ENCODE measurements at places on chromosomes 1 and 21.

DNA sequence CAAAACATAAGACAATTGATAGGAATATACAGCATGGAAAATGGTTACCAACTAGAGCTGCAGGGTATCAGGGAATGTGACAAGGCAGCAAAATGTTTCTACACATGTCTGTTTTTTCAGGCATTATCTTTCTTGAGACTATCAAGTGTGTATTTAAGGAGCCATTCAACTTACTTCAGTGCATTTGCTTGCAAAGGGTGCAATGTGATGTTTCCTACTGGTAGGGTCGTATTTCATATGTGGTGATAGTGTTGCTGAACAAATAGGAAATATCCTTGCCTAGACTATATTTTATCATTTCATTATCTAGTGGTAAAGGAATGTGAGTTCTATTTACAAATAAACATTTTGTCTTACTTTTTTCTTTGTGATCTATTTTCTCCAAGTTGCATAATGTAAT lies 42.4 kb downstream of the PTPRC start:
- no peak for DNase-seq

DNA sequence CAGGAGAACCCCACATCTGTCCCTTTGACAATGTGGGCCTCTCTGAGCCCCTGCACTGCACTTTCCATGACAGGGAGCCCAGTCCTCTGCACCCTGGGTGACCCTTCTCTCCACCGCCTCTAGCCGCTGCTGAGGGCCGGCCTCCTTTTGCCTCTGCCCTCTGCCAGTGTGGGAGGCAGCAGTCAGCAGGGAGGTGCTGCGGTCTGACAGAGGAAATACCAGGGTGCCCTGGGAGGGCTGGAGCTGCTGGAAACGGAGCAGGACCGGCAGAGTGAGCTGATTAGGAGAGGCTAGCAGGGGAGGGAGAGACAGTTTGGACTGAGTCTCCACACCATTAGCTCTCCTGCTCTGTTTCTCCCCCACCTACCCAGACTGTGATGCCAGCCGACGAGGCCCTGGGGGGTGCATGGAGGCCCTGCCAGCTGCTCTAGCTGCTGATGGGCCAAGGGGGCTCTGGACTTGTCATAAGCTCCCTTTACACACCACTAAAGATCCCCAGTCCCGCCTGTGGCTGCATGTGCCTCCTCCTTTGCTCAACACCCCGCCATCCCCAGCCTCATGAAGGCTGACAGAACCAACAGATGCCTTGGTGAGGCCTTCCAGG lies 171.1 kb upstream of the KLHDC7A start:
- DNase-seq, result no peak

DNA sequence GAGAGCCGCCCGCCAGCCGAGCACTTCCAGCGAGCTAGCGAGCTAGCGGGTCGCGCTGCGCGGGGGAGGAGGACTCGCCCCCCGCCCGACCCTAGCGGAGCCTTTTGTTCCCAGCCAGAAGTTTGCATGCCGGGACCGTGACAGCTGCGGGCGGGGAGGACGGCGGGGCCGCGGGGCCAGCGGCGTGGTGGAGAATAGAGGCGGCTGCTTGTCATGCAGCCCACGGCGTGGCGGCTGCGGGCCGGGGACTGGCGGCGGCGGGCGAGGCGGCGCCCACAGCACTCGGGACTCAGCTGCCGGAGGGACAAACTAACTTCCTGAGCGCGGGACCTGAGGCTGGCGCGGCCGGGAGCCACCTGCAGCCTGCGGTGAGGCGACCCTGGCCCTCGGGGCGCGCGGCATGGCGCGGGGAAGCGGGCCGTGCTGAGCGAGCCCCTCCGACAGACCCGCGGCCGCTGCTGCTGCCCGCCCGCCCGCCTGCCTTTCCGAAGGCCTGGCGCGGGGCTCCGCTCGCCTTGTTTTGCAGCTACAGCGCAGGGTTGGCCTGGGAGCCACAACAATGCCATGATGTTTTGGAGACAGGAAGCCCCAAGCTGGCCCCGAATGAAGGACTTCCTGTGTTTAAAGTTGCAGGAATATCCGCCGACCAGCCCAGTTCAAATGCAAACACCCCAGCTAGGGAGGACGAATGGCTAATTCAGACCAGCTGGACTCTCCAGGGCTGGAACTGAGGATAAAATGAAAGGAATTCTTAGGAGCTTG lies 82.2 kb upstream of the BMP8A start:
- DNase-seq, result peak; percentile 63

DNA sequence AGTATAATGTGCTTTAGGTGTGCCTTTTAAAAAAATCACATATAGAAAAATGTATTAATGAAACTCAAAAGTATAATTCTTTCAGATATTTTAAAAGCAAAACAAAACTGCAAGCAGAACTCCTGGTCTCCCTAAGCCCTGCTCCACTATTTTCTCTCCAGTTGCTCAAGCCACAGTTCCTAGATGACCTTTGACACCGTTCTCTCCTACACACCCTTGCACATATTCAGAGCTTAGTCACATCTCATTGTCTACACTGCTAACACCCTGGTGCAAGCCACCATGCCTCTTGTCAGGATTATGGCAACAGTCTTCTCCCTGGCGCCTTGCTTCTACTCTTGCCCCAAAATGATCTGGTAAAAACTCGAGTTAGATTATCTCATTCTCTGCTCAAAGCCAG lies 50.2 kb upstream of the ROR1 start:
- DNase-seq, result no peak

DNA sequence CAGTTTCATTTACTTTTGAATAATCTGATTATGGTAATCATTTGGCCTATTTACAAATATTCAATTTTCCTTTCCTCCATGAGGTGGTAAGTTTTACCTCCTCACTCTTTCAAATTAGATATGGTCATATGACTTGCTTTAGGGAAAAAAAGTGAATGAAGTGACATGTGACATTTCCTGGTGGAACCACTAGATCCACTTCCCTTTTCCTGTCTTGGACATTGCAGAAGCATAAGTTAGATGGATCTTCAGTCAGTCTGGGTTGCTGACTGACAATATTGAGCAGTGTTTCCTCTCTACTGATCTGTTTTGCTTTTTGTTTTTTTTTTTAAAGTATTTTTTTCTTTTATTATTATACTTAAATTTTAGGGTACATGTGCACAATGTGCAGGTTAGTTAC lies 481.1 kb upstream of the PTBP2 start:
- DNase-seq, result no peak

DNA sequence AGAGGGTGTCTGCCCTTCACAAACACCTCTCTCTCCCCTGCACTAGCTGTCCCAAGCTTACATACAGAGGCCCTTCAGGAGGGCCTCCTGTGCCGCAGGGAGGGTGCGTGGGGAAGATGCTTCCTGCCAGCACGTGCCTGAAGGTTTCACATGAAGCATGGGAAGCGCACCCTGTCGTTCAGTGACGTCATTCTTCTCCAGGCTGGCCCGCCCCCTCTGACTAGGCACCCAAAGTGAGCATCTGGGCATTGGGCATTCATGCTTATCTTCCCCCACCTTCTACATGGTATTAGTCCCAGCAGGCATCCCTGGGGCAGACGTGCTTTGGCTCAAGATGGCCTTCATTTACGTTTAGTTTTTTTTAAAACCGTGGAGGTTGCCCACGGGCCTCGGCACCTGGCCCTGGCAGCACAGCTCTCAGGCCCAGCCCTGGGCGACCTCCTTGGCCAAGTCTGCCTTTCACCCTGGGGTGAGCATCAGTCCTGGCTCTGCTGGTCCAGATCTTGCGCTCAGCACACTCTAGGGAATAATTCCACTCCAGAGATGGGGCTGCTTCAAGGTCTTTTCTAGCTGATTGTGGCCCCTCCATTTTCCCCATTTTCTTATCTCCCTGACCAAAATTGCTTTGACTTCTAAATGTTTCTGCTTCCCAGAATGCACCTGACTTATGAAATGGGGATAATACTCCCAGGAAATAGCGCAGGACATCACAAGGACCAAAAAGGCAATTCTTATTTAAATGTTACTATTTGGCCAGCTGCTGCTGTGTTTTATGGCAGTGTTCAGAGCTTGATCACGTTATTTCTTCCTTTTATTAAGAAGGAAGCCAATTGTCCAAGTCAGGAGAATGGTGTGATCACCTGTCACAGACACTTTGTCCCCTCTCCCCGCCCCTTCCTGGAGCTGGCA lies 6.1 kb downstream of the NPPA start:
- DNase-seq, result no peak

GRCh38 chr1:73056826-73057225 lies 774.5 kb upstream of the NEGR1 start:
- no peak for DNase-seq

DNA sequence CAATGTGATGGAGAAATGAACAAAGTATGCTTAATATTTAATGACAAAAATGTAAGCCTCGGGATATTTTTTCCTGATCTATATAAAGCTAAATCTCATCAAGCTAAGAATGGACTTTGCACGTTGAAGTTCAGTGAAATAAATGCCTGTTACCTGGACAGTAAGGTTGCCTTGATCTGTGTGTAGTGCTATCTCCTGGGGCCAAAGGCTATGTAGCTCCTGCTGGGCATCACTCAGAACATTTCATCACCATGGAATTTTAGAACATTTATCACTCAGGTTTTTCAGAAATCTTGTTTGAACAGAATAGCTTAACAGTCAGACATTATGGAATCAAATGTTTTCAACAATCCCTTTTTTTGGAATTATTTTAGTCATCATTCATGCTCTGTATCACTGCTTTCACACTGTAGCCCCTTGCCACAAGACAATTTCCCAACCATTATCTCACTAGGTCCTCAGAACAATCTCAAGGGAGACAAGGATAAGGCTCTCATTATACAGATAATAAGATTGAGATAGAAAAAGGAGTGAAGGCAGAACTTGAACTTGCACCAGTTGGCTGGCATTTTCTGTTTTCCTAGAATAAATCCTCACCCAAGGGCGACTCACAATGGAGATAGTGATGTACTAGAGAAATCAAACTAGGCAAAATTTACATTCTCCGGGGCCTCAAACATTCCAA lies 3.7 kb downstream of the OR10J1 start:
- no peak for DNase-seq

DNA sequence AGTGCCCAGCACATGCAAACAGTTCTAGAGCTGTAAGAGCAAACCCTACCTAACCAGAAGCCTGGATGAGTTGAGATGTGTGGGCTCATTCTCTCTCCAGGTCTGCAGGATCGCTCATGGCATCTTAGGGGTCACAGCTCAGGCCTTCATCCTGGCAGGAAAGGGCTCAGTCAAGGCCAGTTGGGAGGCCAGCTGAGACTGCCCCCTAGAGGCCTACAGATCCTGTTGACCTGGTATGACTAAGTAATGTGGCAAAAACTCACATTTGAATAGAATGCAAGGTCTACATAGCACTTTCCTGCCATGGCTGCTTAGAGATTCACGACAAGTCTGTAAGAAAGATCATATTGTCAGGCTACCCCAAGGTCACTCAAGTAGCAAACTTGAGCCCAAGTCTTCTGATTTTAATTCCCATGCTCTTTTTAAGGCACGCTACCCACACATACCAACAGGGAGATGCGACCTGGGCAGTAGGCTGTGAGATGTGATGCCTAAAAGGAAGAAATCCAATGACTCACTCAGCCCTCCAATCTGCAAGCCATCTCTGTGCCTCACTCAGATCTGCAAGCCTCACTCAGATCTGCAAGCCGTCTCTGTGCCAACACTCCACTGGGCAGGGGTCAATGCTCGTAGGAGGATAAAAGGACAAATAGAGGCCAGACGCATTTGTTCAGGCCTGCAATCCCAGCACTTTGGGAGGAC lies 5.1 kb upstream of the CAPN8 start:
- peak; percentile 22 for DNase-seq

DNA sequence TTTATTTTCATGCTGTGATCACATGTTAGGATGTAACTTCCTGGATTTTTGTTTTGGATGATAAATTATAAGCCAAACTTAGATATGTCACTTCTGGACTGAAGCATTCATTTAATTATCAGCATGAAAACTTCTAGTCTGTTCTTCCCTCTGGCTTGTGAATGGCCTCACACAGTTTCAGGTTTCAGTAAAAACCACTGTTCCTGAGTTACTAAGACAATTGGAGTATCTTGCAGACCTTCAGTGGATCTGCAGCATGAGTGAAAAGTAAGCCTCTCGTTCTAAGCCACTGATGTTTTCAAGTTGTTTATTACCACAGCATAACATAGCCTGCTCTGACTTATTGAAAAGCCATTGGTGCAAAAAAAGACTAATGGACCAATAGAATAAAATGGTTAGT lies 55.3 kb upstream of the RGS21 start:
- DNase-seq, result no peak

DNA sequence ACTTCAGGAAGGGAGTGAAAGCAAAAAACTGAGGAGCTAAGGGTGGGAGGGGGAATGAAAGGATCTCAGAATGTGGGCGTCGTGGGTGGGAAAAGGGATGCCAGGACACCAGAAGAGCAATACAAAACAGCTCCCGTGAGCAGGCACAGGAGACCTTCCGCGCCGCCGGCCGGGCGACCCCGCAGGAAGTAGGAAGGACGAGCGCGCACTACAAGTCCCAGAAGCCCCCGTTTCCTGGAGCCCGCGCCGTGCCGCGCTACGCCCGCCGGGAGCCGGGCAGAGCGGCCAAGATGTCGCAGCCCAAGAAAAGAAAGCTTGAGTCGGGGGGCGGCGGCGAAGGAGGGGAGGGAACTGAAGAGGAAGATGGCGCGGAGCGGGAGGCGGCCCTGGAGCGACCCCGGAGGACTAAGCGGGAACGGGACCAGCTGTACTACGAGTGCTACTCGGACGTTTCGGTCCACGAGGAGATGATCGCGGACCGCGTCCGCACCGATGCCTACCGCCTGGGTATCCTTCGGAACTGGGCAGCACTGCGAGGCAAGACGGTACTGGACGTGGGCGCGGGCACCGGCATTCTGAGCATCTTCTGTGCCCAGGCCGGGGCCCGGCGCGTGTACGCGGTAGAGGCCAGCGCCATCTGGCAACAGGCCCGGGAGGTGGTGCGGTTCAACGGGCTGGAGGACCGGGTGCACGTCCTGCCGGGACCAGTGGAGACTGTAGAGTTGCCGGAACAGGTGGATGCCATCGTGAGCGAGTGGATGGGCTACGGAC lies at the start of gene PRMT6:
Gene PRMT6, plus strand, starts transcription at position 249 of the 771 bp plus-strand sequence. Its CDS starts 42 bp downstream, at position 291.
- peak; percentile 91 for DNase-seq

GRCh38 chr1:212256369-212256768 lies 28.8 kb upstream of the PPP2R5A start:
- DNase-seq, result no peak

DNA sequence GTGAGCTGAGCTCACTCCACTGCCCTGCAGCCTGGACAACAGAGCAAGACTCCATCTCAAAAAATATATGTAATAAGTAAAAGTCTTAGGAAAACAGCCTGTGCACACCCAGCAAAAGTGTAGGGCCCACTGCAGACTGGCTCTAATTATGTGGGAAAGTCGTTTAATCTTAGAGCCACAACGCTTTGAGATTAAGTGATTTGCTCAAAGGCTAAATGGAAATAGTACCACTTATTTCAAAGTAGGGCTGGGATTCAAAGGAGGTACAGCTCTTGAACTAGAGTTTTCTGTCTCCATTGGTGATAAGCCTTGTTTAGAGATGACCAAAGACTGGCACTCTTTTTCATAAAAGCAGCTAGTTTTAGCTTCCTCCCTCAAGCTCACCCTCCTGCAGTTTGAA lies 2.2 kb downstream of the TACSTD2 start:
- no peak for DNase-seq

DNA sequence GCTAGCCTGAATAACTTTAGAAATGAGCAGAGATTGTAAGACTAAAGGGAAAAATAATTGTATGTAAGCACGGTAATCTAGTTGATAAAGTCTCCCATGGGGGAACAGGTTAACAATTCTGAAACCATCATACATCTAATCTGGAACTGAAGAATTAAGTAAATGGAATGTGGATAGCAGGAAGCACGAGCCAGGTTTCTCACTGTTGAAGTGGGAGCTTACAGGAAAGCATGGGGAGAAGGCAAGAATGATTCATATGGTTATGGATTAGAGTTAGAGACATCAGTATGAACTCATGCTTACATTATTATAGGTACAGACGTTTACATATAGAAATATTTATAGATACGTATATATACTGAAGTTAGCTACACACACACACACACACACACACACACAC lies 83.0 kb downstream of the LEPR start:
- no peak for DNase-seq
